Muscle of leg (tissue), 16 donors: ENCODE measurements at places on chromosomes 6 and 20.

GRCh38 chr20:710780-711450 is 35.3 kb upstream of the SCRT2 start:
- no peak for DNase-seq

- peak; percentile 42 for DNase-seq
Measured at GRCh38 chr6:16816891-16817290, 55.6 kb upstream of the ATXN1 start.

GRCh38 chr6:20416567-20417345 is 15.1 kb downstream of the E2F3 start:
- DNase-seq: no peak

- DNase-seq: peak; percentile 69
Measured at GRCh38 chr6:31441365-31442267, 38.2 kb downstream of the MICA start.

DNA sequence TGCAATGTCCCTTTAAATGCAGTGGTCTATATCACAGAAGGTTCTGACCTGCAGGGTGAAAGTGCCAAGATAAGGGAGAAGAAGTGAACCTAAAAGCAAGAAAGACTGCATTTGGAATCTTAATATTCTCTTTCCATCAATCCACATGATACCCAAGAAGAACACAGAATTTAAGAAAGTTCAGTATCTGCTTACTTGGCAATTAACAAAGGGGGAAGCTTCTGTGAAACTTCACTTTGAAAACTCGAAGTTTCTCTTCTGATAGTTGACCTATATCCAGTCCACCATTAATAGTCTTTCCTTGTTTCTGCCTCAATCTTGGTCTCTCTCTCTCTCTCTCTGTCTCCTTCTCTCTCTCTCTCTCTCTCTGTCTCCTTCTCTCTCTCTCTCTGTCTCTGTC is 592.0 kb downstream of the UTRN start:
- no peak for DNase-seq

DNA sequence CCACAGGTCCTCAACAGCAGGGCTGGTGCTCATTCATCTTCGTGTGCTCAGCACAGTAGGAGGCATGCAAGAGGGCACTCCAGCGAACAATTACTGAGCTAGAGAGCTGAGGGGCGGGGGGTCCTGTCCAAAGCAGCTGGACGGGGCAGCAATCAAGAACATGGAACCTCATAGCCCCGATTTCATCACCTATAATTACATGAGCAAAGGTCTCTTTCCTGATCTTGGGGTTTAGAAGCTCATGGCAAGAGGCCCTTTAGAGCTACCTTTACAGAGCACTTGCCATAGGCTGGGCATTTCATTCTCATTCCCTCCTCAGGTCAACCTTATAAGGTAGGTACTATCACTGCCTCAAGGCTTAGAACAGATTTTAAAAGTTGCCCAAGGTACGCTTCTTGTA is 10.4 kb downstream of the MOCS1 start:
- DNase-seq: no peak

DNA sequence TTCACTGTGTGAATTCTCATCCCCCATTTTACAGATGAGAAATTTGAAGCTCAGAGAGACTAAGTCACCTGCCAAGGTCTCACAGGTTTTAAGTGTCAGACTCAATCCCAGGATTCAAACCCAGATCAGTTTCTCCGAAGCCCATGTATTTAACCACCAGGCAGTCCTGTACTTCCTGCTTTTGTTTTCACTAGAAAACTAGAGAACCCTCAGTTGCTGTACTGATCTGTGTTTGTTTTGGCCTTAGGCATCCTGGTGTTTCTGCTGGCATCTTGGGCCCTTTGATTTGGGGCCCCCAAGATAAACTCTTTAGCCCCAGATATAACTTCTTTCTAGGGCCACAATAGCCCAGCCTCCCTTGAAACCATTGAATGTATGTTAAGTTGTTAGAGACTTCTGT is 36.5 kb downstream of the PPP1R16B start:
- DNase-seq: no peak
